ENCODE measurements at places on chromosomes 2 and 18. TPM values are rescaled to one million over a fixed set of nuclear protein-coding genes. Genes with fewer than 3 reads are reported as not detected.

DNA sequence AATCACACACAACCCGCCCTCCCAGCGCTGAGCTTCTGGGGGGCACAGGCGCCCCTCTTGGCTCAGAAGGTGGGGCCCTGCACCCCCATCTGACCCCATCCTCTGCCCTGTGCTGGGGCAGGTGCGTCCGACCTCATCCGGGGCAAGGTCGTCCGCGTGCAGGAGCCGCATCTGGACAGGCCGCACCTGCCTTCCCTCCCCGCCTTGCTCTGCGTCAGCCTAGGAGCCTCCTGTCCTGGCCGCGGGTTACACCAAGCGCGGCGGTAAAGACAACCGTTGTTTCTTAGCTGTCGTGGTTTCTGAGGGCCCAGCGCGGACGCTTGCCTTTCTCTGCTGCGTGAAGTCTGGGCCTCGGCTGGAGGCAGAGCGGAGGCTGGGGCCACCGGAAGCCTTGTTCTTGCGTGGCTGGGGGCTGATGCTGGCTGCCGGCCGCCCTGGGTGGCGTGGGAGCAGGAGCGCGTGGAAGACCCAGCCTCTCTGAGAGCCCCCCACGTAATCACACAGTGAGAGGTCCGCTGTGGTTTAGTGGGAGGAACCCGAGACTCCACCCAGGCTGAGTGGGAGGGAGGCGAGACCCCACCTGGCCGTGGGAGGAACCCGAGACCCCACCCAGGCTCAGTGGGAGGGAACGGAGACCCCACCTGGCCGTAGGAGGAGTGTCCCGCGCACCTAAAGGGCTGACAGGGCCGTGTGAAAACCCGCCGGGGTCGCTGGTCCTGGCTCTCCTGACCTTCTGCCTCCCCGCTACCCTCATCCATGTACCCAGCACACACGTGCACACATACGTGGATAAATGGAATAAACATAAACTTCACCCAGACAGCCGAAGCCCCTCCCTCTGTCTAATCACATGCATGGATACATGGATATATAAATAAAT lies 51.8 kb downstream of the KCNG2 start:
- H3K36me3 ChIP-seq = no peaks in the 10 kb centered on the region
- no peak for DNase-seq
- H3K27ac ChIP-seq = no peak overlapping the region
- no peaks in the 10 kb centered on the region for H3K27me3 ChIP-seq

DNA sequence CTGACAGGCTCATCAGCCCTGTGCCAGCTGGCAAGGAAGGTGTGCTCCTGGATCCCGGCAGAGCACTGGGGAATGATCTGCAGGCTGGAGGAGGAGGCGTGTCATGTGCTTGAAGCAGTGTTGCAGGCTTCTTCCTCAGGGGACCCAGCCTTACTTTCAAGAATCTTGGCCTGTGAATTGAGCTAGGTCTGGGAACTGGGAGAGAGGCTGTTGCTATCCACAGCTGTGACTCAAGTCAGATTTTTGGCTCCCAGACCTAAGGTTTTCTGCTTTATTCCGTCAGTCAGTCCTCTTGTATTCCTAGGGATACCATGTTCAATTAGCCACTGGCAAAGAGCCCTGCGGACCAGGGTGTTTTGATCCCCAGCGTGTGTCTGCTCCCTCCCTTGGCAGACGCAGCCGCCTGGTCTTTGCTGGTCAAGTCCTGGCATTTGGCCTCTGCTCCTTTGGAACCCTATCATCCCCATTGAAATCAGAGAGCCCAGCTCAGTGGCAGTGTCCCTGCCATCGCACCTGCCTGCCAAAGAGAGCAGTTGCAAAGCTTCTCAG lies 32.4 kb downstream of the ASB1 start:
- no peaks in the 10 kb centered on the region for H3K27me3 ChIP-seq
- H3K4me3 ChIP-seq = no peak overlapping the region
- no peak for DNase-seq
- H3K27ac ChIP-seq = no peak overlapping the region
- no peaks in the 10 kb centered on the region for H3K36me3 ChIP-seq

DNA sequence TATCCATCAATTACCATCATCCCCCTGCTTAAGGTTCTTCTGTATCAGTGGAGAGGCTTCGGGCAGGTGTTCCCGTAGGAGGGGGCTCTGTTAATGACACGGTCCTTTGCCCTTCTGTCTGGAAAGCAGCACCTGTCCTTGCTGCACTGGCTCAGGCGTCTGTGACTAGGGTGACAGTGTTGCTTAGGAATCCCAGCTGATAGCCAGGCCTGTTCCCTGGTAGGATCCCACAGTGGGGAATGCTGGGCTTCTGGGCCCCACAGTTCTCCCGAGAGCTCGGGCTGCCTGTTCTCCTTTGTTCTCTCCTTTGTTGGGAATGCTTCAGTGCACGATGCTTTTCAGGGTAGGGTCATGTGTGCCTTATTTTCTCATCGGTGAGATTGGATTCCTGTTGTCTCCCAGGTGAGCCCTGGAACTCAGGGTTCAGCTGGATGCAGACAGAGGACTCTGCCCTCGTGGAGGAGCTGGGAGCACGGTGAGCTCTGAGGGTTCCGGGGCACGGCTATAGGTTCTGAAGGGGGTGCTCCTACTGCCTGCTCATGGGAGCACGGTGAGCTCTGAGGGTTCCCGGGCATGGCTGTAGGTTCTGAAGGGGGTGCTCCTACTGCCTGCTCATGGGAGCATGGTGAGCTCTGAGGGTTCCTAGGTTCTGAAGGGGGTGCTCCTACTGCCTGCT lies 9.6 kb downstream of the SNTG2 start:
- no peaks in the 10 kb centered on the region for H3K36me3 ChIP-seq
- H3K4me3 ChIP-seq = no peak overlapping the region
- H3K27ac ChIP-seq = no peak overlapping the region
- no peak for DNase-seq

DNA sequence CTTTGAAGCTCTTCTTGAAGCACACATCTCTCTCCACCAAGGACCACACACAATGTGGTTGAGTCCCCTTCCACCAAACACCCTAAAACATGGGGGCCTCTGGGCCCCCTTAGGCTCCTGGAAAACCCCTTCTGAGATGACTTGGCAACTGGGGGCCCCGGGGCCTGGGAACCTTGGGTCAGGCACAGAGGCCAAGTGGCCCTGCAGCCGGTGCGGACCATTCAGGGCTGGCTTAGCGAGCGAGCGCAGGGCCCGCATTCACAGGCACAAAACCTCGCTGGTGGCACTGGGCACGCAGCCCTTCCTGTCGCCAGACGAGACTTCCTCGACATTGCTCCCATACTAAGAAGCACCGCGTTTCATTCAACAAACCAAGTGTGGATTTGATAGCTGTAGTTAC lies 111.2 kb upstream of the ID2 start:
- H3K4me1 ChIP-seq = peaks cover 11% of the 10 kb centered on the region
- no peaks in the 10 kb centered on the region for H3K27me3 ChIP-seq
- H3K4me3 ChIP-seq = no peak overlapping the region
- no peak for DNase-seq
- H3K27ac ChIP-seq = no peak overlapping the region

- H3K4me1 ChIP-seq = no peaks in the 10 kb centered on the region
- DNase-seq = no peak
- no peak overlapping the region for H3K4me3 ChIP-seq
- H3K27me3 ChIP-seq = no peaks in the 10 kb centered on the region
- H3K36me3 ChIP-seq = no peaks in the 10 kb centered on the region
- H3K27ac ChIP-seq = no peak overlapping the region
These were observed 618.0 kb downstream of the CCDC85A start for GRCh38 chr2:56801770-56802169.

DNA sequence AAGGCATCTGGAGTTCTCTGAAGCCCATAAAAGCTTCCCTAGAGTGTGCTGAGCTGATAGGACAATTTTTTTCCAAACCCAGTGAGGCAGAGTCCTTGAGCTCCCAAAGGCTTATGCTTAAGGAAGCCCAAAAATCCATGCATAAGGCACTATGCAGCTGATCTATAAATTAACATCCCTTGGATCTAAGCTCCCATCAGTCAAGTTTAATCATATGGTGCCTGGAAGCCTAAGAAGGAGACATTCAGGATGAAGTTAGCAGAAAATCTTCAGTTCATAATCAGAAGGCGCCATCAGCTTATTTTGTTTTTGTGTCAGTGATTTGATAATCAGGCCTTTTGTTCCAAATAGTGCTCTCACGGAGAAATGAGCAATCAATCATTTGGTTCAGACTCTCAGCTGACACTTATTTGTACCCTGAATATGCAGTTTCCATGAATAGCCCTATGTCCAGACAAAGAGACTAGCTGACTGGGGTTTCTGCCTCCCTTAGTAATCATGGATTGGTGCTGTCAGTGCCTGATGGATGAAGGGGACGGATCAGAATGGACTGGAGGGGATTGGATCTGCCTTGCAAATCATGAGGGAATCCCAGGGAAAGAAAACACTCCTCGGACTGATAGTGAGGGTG lies 464.8 kb upstream of the RGPD4 start:
- no peak overlapping the region for H3K4me3 ChIP-seq
- no peak for DNase-seq
- no peaks in the 10 kb centered on the region for H3K4me1 ChIP-seq
- H3K36me3 ChIP-seq = no peaks in the 10 kb centered on the region

DNA sequence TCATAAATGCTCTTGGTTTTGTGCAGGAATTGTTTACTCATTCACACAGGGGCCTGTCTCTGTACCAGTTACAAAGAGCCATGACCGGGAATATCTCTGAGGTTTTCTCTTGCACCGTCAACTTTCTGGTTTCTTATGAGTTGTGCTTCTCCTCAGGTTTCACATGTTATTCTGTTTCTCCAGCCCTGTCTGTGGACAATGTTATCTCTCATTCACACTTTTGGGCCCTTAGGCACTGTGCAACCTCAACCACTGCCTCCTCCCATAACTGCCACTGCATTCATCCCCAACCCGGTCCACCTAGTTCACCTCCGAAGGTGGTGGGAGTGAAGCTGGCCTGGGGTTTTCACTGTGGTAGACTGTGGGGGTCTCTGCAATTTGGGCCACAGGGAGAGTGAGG lies 22.5 kb upstream of the NEDD4L start:
- H3K27me3 ChIP-seq = no peaks in the 10 kb centered on the region
- no peak overlapping the region for H3K4me3 ChIP-seq
- no peak for DNase-seq
- no peaks in the 10 kb centered on the region for H3K4me1 ChIP-seq

DNA sequence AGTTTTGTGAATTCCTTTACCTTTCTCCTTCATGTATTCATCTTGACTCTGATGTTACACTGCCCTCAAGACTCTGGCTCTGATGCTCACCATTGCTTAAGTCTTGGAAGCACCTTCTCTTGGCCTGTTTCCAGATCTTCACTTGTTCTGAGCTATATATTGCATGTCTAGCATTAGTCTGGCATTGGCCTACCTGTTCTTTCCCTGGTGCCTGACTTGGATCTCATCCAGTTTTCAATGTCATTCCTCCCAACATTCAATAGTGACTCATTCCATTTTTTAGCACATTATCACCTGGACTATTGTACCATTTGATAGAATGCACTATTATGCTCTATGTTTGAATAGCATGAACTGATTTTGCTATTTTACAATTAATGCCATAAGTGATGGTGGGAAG lies 127.3 kb upstream of the NYAP2 start:
- no peaks in the 10 kb centered on the region for H3K4me1 ChIP-seq
- H3K36me3 ChIP-seq = no peaks in the 10 kb centered on the region
- no peaks in the 10 kb centered on the region for H3K27me3 ChIP-seq
- H3K27ac ChIP-seq = no peak overlapping the region

GRCh38 chr2:68500649-68501048 lies 33.3 kb downstream of the APLF start:
- H3K4me1 ChIP-seq = peaks cover 8% of the 10 kb centered on the region
- DNase-seq = no peak
- H3K27me3 ChIP-seq = no peaks in the 10 kb centered on the region
- no peak overlapping the region for H3K27ac ChIP-seq
- no peaks in the 10 kb centered on the region for H3K36me3 ChIP-seq

DNA sequence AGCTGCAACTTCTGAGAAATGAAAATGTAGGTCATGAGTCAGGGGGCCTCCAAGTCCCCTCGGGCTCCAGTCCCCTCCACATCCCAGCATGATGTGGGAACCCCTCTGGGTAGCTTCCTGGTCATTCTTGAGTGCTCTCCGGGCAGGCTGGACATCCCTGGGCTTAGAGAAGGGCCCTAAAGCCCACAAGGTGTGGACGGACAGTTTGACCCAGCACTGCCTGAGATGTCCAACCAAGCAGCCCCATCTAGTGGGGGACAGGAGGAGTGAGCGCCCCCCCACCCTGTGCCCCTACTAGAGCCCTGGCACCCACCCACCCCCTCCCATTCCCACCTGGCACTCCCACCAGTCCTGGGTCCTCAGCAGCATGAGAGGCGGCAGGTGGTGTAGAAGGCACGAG lies 46.0 kb downstream of the CYP27C1 start:
- H3K27me3 ChIP-seq = no peaks in the 10 kb centered on the region
- no peak overlapping the region for H3K4me3 ChIP-seq
- no peaks in the 10 kb centered on the region for H3K4me1 ChIP-seq
- no peak overlapping the region for H3K27ac ChIP-seq
- no peaks in the 10 kb centered on the region for H3K36me3 ChIP-seq
- DNase-seq = no peak

DNA sequence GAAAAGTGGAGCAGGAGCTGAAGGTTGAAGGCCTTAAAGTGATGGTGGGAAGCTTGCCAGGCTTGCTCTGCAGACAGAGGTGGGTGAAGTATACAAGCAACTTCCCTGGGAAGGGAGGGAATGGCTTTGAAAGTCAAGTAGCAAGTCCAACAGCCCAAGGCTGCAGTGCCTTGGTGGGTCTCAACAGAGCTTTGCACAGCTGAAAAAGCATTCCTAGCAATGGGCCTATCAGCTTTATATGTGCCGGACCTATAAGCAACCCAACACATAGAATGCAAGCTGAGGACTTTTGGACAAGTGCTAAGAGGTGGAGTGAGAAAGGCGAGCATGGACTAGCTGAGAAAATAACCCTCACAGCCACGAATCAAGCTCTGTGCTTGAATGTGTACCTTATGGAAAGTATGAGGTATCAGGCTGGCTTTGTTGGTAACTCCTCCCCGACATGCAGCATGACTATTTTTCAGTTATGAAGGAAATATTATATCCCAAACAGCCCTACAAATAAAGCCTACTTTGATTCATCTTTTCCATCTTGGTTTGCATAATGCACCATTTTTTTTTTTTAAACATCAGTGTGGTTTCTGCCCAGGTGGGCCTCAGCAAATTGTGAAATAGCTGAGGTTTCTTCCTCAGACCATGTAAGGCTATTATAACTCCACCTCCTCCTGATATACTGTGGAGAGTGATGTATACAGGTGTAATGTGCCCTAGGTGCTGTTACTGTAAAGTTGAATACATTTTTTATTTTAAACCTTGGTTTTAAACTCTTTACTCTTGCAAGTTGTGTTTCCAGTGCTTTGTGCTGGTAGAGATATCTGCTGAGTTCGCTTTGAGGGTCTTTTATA lies 241.4 kb upstream of the CXCR4 start:
- H3K36me3 ChIP-seq = no peaks in the 10 kb centered on the region
- no peak for DNase-seq
- no peak overlapping the region for H3K27ac ChIP-seq
- H3K4me1 ChIP-seq = peaks cover 8% of the 10 kb centered on the region
- no peaks in the 10 kb centered on the region for H3K27me3 ChIP-seq

Gene PLGLB2
- total RNA-seq = 3.3 TPM

Gene ACADL
- total RNA-seq = not detected

Gene DNAH6
- total RNA-seq = 1.9 TPM

Gene TRIB2
- 123 TPM for total RNA-seq

Gene CCDC102B
- total RNA-seq = 4.9 TPM

Gene WNT10A
- 12.4 TPM for total RNA-seq
